Fibroblast of skin of left biceps (primary cell): ENCODE measurements at places on chromosomes 16 and 17.

DNA sequence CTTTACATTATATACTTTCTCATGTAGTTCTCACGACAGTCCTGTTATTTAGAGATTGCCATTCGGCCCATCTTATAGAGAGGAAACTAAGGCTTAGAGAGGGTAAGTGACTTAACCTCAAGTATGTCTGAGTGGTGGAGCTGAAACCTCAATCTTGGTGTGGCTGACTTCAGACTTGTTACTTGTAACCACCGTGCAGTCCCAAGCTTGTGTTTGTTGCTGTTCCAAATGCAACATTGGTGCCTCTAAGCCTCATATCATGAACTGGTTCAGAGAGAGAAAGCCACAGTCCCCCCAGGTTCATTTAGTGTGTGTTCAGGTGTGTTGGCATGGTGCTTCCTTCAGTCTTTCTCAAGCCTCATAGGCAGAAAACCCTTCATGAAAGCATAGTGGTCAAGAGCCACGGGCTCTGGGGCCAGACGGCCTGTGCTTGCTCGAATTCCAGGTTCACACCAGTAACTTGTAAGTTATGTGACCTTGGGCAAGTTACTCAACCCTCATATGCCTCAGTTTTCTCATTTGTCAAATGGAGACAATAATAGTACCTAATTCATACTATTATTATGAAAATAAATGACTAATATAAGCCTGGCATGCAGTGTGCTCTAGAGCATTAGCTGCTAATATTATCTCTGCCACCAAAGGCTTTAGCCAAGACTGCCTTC lies 39.9 kb downstream of the CDH1 start:
- DNase-seq = no peak

DNA sequence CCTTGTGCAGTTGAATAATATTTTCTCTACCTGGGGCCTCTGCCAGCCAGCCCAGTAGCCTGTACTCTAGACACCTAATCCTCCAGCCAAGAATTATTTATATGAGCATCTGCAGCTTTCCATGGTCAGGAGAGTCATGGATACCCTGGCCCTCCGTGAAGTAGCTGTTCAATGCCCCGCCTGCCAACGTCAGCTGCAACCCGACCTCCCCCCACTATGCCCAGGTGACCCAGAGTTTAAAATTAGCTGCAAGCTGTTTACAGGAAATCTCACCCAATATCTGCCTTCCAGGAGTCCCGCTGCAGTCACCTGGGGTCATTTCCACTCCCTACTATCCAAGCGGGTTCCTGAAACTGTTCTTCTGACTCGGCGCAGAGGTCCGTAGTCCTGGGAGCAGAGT lies 12.3 kb downstream of the SDR42E2 start:
- no peak for DNase-seq

DNA sequence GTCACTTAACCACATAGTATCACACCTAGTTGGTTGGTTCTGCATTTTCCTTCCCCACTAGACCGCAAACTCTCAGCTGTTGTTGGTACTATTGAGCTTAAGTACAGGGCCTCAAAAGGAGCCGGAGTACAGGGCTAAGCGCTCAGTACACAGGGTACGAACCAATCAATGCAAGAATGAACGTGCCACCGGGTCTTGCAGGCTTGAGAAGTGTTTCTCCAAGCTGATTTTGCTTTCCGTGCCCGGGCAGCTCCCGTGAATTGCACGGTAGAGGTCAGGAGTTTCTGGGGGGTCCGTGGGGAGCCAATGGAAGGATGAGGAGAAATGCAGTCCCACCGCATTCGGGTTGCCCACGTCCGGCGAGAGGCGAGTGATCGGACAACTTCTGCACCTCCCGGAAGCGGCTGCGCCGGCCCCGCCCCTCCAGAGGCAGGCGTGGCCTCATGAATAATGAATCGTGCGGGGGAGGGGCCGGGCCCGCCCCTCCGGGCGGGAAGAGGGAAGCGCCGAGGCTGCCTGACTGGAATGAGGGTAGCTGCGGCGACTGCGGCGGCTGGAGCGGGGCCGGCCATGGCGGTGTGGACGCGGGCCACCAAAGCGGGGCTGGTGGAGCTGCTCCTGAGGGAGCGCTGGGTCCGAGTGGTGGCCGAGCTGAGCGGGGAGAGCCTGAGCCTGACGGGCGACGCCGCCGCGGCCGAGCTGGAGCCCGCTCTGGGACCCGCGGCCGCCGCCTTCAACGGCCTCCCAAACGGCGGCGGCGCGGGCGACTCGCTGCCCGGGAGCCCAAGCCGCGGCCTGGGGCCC lies at the start of gene SNTB2:
SNTB2 (plus strand) TSS at position 523 of the 804 bp plus-strand sequence; CDS start at position 526, 3 bp downstream.
- no peak for DNase-seq

GRCh38 chr17:3531266-3532101 lies 26.1 kb downstream of the TRPV3 start:
- no peak for DNase-seq

DNA sequence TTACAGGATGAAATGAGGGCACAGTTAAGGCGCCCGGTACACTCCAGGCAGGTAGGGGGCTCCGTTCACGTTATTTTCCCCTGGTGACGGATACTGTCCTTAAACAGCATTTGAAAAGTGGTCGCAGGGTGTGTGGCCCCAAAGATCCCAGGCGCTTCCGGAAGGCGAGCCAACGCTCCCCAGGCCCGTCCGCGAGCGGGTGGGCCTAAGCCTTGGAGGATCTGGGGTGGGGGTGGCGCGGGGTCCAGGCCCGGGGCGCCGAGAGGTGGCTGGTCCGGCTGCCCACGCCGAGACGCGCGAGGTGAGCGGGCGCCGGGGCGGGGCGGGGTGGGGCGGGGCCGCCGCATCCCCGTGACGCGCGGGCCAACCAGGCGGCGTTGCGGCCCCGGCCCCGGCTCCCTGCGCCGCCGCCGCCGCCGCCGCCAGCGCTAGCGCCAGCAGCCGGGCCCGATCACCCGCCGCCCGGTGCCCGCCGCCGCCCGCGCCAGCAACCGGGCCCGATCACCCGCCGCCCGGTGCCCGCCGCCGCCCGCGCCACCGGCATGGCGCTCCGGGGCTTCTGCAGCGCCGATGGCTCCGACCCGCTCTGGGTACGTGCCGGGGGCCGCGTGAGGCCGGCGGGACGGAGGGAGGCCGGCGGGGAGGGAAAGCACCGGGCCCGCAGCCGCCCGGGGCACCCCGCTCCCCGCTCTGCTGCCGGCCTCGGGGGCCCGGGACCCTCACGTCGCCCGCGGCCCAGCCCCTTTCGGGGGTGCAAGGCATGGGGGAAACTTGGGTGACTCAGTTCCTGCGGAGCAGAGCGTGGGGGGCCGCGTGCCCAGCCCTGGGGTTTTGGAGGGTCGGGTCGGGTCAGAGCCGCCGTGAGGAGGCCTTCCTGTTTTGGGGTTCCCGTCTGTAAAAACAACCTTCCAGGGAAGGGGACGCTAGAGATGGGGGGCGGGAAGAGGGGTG lies at the start of gene ABCC1:
ABCC1 (plus strand) TSS at position 407 of the 951 bp plus-strand sequence; CDS start at position 543, 136 bp downstream.
- no peak for DNase-seq
